Stimulated activated CD8-positive, alpha-beta memory T cell treated with anti-CD3 and anti-CD28 coated beads, Interleukin-4, amount 100 ng/mL, for 1 hour (primary cell): ENCODE measurements at places on chromosomes 4 and X.

- no peak for DNase-seq
Observed at GRCh38 chr4:183887351-183887750, 17.8 kb upstream of the STOX2 start.

DNA sequence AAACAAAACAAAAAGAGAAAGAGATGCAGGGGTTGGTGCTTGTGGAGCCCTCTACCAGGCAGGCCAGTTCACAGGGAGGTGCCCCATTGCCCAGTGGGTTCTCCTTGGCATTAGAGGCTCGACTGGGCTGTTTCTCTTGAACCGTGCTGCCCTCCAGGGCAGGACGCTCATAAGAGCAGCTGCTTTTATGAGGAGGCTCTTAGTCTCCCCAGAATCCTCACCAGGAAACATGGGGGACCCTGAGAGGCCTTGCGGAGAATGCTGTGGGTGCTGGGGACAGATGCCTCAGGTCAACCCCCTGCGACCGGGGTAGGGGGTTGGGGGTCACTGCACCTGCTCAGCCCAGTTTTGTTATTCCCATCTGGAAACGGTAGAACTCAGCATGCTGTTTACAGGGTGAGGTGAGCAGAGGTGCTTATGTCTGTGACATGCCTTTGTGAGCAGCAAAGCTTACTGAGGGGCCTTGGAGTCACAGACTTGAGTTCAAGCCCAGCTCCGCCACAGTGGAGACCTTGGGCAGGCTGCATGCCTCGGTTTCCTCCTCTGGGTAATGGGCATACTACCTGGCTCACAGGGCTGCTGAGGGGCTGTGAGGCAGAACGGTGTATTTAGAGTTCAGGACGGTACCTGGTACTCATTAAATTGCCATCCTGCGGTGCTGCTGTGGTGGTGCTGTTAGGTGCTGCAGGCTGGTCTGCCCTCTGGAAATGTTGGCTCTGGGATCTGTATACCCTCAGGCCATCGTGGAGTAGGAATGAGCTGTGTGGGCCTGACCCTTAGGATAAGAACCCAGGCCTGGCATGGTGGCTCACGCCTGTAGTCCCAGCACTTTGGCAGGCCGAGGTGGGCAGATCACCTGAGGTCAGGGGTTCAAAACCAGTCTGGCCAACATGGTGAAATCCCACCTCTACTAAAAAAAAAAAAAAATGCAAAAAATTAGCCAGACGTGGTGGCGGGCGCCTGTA lies 5.7 kb downstream of the TBC1D14 start:
- no peak for DNase-seq

- no peak for DNase-seq
Observed at GRCh38 chr4:92447255-92447905, 143.6 kb downstream of the GRID2 start.

- DNase-seq = no peak
Observed at GRCh38 chrX:39427906-39428305, 626.6 kb downstream of the MID1IP1 start.

- DNase-seq = no peak
Observed at GRCh38 chr4:37664696-37665095, 21.5 kb downstream of the RELL1 start.

GRCh38 chrX:905848-906566 lies 275.4 kb downstream of the SHOX start:
- no peak for DNase-seq

DNA sequence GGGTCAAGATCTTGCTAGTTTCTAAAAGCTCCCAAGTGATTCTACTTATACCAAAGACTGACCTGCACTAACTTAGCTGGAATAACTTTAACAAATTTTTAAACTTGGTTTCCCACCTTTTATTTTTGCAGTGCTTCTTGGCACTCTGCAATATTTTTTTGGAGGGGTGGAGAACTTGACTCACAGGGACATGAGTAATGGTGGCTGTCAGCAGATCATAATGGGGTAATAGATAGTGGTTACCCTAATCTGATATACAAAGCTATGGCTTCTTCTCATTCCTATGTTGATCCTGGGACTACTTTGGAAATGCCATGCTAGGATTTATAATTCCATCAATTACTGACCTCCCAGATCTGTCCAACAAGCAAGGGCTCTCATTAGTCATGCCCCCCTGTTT lies 295.7 kb downstream of the GPAT3 start:
- DNase-seq = no peak

DNA sequence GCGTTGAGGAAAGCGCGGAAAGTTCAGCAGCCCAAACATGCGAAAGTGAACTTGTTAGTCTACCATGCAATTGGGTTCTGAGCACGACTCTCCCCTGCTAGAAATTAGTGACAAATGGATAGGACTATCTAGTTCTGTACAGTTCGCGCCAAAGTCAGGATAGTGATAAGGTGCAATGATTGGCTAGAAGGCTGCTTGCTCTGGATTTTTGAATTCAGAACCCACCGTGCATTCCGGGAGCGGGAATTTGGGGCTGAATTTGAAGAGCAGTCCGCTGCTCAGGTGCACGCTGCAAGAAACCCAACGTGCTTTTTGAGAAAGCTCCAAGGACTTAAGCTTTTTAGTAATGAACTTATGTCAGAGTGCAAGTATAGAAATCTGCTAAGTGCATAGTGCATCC lies 732 bp upstream of the ESX1 start:
- no peak for DNase-seq

GRCh38 chrX:2595258-2595657 lies 94.5 kb upstream of the DHRSX start:
- no peak for DNase-seq

DNA sequence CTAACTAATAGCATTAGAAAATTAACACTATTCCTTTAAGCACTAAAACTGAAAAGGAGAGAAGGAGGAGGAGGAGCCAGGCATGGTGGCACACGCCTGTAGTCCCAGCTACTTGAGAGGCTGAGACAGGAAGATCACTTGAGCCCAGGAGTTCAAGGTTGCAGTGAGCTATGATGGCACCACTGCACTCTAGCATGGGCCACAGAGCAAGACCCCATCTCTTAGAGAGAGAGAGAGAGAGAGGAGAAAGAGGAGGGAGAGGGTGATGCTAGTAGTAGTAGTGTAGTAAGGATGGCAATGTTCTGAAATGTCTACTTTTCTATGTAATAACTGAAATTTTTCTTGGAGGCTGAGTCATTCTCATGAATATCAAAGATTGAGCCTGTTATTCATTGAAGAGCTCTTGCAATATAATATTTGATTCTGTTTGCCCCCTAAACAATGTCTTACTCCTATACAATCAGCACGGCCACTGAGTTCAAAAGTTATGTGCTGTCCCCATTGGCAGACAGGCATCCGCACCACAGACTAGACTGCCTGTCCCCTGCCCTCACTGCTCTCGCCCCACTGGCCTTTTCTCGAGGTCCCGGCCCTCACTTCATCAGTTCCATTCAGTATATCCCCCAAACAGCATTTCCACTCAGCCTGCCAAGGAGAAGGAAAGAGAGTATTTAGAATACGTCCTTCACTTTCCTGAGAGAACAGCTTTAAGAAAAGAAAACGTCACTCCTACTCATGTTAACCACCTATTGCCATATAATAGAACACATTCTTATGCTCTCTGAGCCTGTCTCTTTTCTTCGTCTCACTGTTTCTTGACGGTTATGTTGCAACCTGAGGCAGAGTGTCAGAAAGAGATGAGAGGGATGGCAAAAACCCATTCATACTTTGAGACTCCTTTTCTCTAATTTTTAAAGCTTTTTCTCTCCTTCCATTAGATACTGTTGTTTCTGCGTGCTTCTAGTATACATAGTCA lies 238.1 kb downstream of the PALLD start:
- no peak for DNase-seq

DNA sequence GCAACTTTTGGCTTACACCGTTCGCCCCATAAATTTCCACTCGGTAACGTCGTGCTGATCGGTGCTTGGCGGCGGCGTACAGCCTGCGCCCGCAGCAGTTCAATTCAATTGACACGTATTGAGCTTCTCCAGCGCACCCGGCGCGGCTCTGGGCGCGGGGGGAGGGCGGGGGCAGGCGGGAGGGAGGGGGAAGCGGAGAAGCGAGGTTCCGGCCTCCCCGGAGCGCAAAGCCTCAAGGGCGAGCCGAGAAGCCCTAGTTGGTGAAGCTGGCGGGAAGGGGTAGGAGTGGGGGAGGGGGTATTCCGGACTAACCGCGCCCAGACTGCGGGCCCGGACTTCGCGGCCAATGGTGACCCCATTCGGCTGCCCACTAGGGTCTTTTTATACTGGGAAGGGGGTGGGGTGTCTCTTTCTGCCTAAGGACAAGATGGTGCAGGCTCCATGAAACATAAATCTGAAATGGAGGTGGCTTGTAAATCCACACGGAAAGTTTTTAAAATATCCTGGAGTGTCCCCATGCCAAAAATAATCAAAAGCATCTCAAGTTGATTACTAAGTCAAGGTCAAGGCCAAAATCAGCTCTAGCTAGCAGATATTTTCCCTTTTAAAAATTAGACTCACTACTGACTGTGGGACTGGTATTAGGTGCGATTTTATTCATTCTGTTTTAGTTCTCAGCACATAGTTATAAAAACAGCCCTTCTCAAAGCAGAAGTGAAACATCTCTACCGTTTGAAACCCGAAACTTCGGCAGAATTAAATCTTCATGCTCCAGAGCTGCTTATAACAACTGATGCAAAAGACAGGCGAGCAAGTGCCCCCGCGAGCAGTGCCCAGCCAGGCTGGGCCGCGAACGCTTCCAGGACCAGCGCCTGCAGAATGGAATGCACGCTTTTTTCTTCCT lies 1.5 kb upstream of the BCOR start:
- no peak for DNase-seq

DNA sequence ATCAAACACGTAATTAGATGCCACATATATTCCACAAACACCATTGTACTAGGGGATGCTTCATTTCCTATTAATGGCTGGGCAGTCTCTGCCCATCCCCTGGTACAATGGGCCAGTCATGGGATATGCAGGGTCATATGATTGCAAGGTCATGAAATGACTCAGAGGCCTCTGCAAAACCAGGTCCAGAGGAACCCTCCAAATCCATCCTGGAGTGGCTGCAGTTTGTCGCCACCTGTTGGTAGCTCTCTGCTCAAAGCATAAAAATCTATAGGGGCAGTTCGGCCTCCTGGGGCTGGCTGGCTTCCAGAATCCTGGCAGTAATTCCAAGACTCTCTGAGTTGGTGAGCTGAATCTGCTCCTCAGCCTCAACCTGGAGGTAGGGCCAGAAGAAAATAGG lies 22.9 kb upstream of the PUDP start:
- peak; percentile 1 for DNase-seq

GRCh38 chr4:37767546-37767945 lies 58.9 kb upstream of the PGM2 start:
- no peak for DNase-seq

DNA sequence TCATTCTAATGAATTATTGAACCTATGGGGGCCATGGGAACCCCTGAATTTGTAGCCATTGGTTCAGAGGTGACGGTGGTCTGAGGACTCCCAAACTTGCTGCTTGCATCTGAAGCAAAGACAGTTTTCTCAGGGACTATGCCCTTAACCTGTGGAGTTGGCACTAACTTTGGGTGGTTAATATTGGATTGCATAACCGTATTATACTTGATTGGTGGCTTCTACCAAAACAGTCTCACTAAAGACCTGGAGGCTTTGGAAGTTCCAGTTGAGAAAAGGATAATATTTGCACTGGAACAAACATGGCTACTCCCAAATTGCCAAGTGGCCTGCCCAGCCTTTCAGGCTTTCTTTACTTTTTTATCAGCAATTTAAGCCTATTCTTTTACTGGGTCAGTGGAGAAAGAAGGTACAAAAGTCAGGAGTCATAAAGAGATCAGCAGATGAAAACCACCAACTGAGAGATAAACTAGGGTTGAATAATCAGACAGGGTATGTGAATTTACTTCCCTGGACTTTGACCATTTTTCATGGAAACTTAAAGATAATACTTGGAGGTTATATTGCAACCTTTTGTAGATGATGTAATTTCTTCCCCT lies 7.9 kb upstream of the KLHL8 start:
- DNase-seq = no peak

DNA sequence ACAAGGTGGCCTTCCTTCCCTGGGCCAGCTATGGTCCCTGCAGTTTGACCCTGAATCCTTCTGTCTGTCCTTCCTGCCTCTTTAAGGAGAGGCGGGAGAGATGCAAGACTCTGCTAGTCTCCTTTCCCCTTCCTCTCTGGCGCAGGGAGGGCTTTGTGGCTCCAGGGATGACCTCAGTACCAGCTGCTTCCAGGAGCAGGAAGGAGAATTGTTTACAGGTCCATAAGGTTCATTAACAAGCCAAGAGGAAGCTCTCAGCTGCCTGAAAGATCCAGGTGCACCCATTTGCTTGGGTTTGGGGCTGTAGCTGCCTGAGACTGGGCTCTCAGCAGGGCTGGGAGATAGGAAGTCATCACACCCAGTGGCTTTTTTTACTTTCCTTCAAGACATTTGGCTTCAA lies 4.0 kb upstream of the FATE1 start:
- DNase-seq = no peak

DNA sequence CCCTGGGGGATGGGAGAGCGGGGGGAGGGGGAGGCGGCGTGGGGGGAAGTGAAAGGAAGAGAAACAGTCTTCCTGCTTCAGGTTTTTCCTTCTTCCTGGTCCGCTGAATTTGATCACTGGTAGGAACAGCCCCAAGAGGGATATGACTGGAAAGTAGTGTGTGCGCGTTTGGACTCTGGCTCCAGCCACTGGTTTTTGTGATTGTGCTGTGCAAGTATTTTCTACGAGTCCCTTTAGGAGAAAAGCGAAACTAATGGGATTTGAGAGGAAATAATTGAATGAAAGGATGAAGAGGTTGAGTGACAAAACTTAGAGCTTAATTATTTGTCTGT lies 836 bp downstream of the PRRG1 start:
- no peak for DNase-seq

GRCh38 chrX:83509254-83509801 lies 1.2 kb downstream of the POU3F4 start:
- no peak for DNase-seq

- no peak for DNase-seq
Observed at GRCh38 chr4:53804719-53805118, 213.4 kb upstream of the LNX1 start.

DNA sequence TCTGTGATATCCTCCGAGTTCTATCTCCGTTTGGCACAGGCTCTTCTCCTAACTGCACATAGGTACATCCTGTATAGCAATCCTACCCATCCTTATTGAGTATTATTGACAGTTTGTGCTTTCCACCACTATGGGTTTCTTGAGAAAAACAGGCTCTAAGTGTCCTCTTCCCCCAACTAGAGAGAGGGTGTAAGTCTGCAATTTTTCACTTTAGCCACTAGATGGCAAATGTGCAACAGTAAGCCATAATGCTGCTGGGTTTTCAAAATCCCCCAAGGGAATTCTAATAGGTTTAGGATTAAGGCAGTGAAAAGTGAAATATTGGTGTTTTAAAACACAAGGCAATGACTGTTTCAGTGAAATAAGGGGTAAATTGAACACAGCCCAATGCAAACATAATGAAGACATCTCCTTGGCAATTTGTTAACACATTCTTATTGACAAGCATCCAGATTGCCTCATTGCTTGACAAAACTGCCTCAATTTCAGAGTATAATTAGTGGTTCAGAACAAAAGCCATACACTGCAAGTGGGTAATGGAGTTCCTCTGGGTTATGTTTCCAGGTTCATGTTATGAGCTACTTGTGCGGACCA lies 239.0 kb upstream of the HTR2C start:
- DNase-seq = no peak

DNA sequence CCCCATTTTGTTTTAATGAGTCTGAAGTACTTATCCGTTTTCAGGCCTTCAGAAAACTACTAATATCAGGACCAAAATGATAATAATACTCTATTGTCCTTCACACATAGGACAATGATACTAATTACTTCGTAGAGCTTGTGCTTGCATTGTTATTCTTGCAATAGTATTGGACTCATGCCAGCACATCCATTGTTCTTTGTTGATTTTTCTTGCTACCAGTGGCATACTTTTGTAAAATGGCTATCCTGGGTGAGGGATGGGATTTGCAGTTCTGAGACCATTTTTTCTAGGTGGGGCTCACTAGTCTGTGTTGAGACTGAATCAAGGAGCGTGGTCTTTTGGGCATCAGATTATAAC lies 195.3 kb downstream of the MAML3 start:
- no peak for DNase-seq
